Stimulated activated CD4-positive, alpha-beta T cell treated with anti-CD3 and anti-CD28 coated beads, Interleukin-2, amount 100 ng/mL, for 24 hours (primary cell): ENCODE measurements at places on chromosomes 2 and 18.

- DNase-seq: no peak
These were observed 308.1 kb downstream of the ZEB2 start for GRCh38 chr2:144211826-144212225.

GRCh38 chr2:66813525-66813924 is 378.6 kb downstream of the MEIS1 start:
- DNase-seq: no peak

- no peak for DNase-seq
These were observed 23.7 kb downstream of the RTP5 start for GRCh38 chr2:241893265-241893664.

- no peak for DNase-seq
These were observed 63.5 kb downstream of the ANKRD44 start for GRCh38 chr2:197247083-197247482.

- DNase-seq: no peak
These were observed 12.6 kb downstream of the DRC1 start for GRCh38 chr2:26414311-26414710.

GRCh38 chr2:203625701-203626100 is 80.7 kb upstream of the CD28 start:
- no peak for DNase-seq

DNA sequence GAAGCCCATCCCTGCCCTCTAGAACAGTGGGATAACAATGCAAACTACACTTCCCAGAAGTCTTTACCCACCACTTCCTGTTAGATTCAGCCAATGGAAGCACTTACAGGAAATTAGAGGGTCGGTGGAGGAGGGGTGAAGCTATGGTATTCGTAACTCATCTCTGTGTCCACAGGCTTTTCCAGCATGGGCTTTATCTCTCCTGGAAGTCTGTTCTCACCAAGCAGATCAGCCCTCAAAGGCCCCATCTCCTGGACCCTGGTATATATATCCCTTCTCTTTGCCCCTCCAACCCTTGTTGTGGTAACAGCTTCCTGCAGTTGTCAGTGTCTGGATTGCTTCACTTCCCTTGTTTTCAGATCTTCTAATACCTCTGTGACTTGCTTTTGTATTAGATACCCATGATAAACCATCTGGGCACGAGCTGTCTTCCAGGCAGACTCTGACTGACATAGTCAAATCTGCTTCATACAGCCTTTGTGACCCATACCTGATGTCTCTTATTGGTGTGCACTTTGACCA is 475.0 kb upstream of the POU3F3 start:
- DNase-seq: peak; percentile 17

GRCh38 chr2:16155366-16155765 is 215.0 kb downstream of the MYCN start:
- DNase-seq: no peak

DNA sequence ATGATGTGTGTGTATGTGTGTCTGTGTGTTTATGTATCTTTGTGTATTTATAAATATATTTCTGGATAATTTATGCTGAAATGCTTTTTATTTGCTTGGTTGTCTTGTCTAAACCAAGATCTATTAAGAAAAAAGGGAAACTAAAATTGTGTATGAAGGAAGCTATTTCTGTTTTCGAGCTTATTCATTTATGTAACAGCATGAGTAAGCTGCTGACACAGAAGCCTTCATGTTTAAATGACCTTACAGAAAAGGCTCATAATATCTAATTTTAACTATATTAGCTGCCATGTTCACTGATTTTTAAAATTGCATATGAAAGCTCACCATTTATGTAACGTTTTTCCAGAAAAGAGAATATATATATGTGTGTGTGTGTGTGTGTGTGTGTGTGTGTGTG is 392.8 kb downstream of the PTH2R start:
- DNase-seq: no peak

GRCh38 chr2:142649581-142649980 is 227.9 kb upstream of the KYNU start:
- no peak for DNase-seq

DNA sequence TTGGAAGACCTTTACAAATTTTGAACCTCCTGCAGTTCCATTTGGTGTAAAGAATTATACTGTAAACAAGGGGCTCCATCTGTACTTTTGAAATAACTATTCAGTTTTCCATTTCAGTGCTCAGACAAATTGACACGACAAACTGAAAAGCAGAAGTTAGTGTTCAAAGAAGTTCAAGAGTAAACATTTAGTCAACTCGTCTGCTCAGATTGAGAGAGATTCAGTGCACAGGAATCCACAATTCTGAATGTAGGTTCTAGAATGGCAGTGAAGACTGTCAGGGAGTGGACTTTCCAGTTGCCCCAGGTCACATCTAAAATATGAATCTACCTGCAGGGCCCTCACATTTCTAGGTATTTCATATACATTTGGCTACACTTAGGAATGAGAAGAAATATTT is 322.3 kb upstream of the TCF4 start:
- no peak for DNase-seq

GRCh38 chr2:73993376-73993775 is 8.7 kb downstream of the TET3 start:
- no peak for DNase-seq

DNA sequence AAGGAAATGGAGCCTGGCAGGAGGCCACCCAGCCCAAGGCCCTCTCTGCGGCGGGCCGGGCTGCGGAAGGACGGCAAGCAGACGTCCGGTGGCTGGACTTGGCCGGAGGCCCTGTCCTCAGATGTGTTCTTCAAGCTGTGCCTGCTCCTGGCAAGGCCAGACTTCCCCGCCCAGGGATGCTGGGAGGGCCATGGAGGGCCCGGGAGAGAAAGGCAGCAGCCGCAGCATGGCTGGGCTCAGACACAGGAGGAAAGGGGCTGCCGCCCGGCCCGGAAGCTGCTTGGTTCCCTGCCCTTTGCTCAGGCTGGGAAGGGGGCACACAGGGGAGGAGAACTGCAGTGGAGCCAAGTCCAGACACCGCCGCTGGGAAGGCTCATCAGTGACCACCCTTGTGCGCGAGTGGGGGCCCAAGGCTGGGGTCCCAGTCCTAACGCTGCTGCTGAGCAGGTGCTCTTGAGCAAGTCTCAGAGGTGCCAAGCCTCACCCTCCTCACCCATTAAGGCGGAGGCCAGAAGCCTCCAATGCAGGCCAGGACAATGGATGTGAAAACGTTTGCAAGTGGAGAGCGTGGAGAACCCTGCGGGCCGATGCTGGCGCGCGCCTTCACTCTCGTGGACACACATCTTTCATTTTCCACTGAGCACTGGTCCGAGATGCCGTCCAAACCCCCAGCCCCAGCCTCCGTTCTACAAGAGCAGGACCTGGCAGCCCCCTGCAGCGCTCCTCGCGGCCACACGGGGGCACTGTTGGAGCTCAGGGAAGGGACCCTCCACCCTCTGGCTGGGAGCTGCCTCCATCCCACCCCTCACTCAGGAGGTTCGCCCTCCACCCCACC is 7.9 kb downstream of the CROCC2 start:
- DNase-seq: peak; percentile 71

GRCh38 chr18:75320506-75320905 is 107.0 kb downstream of the SMIM21 start:
- no peak for DNase-seq

DNA sequence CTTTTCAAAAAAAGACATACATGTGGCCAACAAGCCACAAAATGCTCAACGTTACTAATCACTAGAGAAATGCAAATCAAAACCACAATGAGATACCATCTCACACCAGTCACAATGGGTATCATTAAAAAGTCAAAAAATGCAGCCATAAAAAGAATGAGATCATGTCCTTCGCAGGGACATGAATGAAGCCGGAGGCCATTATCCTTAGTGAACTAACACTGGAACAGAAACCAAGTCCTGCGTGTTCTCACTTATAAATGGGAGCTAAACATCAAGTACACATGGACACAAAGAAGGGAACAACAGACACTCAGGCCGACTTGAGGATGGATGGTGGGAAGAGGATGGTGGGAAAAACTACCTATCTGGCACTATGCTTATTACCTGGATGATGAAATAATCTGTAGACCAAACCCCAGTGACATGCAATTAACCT is 17.8 kb upstream of the ATL2 start:
- no peak for DNase-seq

DNA sequence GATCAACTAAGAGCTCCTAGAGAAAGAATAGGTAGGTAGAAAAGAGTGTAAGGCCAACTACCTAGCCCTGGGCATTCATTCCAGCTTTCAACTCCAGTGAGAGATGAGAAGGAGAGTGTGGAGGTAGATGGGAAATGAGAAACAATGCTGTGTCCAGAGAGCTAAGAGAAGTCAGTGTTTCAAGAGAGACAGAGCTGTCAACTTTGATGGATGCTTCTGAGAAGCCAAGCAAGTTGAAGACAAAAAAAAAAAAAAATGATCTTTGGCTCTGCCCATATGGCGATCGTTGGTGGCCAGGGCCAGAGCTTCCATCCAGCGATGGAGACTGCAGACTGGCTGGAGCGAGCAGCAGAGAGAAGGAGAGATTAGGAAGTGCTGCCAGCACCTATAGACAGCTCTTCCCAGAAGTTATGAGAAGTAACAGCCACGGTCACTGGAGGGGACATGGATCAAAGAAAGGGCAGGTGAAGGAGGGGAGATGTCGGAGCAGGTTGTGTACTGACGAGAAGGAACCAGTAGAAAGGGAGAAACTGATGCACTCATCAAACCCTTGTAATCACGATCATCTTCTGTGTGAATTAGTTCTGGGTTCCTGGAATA is 112.4 kb upstream of the PPP1CB start:
- DNase-seq: no peak

DNA sequence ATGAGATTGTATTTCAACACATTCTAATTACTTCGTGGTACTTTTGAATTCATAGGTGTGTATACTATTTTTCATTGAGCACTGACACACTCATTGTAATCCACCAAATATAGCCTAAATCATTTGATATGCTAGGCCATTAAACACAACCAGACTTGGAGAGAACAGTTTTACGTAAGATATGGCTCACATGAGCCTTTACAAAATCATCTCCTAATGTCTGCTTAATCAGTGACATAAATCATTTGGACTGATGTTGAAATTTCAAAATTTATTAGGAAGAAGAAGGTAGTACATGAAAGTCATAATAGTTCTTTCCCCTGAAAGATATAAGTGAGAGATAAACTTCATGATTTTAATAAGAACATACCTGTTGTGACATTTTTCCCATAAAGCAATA is 550.2 kb upstream of the LINC00305 start:
- DNase-seq: no peak

GRCh38 chr18:61360404-61361383 is 27.5 kb downstream of the CDH20 start:
- DNase-seq: no peak

- DNase-seq: no peak
These were observed 36.7 kb downstream of the CCDC138 start for GRCh38 chr2:108823286-108823685.

DNA sequence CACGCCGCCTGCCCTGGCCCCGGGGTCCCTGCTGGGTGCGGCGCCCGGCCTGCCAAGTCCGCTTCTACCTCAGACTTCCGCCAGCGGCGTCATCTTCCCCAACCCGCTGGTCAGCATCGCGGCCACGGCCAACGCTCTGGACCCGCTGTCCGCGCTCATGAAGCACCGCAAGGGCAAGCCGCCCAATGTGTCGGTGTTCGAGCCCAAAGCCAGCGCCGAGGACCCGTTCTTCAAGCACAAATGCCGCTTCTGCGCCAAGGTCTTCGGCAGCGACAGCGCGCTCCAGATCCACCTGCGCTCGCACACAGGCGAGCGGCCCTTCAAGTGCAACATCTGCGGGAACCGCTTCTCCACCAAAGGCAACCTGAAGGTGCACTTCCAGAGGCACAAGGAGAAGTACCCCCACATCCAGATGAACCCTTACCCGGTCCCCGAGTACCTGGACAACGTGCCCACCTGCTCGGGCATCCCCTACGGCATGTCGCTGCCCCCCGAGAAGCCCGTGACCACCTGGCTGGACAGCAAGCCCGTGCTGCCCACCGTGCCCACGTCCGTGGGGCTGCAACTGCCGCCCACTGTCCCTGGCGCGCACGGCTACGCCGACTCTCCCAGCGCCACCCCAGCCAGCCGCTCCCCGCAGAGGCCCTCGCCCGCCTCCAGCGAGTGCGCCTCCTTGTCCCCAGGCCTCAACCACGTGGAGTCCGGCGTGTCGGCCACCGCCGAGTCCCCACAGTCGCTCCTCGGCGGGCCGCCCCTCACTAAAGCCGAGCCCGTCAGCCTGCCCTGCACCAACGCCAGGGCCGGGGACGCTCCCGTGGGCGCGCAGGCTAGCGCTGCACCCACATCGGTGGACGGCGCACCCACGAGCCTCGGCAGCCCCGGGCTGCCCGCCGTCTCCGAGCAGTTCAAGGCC is 13.7 kb downstream of the SALL3 start:
- no peak for DNase-seq

- DNase-seq: no peak
These were observed 415.8 kb downstream of the HRH4 start for GRCh38 chr18:24876266-24876665.

- DNase-seq: no peak
These were observed 65.0 kb upstream of the LYPD1 start for GRCh38 chr2:132734961-132735360.

- no peak for DNase-seq
These were observed 230.7 kb downstream of the RND3 start for GRCh38 chr2:150256736-150257135.

GRCh38 chr18:55003695-55004094 is 44.4 kb upstream of the CCDC68 start:
- DNase-seq: no peak

- no peak for DNase-seq
These were observed 84.0 kb upstream of the TMEM200C start for GRCh38 chr18:5979176-5979888.
